ENCODE measurements at places on chromosomes 1 and 21.

DNA sequence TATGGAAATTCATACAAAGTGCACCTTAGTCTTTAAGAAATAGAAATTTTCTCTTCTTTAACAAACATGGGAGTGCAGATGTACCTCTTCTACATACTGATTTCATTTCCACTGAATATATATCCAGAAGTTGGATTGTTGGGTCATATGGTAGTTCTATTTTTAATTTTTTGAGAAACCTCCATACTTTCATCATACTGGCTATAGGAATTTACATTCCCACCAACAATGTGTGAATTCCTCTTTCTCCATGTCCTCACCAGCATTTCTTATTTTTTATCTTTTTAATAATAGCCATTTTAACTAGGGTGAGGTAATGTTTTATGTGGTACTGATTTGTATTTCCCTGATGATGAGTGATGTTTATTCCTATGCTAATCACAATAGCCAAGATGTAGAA is 87.5 kb downstream of the RGS2 start:
- DNase-seq, result no peak

- DNase-seq, result no peak
Observed at GRCh38 chr1:178407655-178408054, 89.1 kb downstream of the CLEC20A start.

GRCh38 chr1:219798283-219799030 is 129.9 kb downstream of the SLC30A10 start:
- DNase-seq, result no peak

GRCh38 chr1:202056644-202057334 is 46.4 kb downstream of the ELF3 start:
- peak; percentile 73 for DNase-seq

- DNase-seq, result peak; percentile 83
Observed at GRCh38 chr1:211133836-211134669, at the start of gene KCNH1. KCNH1 (minus strand) TSS chr1:211134148; CDS start chr1:211133945, 203 bp downstream.

DNA sequence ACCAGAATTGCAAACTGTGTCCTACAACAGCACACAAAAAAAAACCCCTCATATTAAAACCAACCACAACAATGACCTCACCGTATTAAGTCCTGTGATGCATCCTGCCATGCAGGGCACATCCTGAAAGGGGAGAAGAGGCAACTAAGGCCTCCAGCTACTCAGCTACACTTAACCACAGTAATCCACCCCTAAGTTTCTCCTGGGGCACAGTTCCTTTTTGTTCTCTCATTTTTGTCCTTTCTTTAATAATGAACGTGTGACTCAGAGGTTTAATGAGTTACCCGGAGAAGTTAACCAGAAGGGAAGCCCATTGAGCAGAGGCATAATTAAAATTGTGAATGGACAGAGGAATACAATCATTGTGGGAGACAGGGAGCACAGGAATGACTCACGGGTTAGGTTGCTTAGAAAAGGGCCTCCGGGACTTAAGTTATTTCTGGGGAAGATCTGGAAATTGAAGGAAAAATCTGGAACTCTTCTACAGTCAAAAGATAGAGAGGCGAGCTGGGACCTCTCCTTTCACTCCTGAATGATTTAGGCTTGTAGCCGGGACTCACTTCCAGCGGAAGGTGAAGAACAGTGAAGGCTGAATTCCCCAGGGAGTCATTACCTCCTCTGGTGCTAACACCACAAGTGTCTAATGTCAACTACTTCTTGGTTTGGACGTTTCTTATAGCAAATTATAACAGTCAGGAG is 36.9 kb upstream of the HIVEP3 start:
- no peak for DNase-seq

GRCh38 chr21:34737115-34737514 is 68.3 kb downstream of the CLIC6 start:
- no peak for DNase-seq

GRCh38 chr1:181424786-181425403 is 58.4 kb upstream of the CACNA1E start:
- peak; percentile 85 for DNase-seq

GRCh38 chr1:247156787-247157232 is 15.0 kb downstream of the ZNF124 start:
- DNase-seq, result no peak

DNA sequence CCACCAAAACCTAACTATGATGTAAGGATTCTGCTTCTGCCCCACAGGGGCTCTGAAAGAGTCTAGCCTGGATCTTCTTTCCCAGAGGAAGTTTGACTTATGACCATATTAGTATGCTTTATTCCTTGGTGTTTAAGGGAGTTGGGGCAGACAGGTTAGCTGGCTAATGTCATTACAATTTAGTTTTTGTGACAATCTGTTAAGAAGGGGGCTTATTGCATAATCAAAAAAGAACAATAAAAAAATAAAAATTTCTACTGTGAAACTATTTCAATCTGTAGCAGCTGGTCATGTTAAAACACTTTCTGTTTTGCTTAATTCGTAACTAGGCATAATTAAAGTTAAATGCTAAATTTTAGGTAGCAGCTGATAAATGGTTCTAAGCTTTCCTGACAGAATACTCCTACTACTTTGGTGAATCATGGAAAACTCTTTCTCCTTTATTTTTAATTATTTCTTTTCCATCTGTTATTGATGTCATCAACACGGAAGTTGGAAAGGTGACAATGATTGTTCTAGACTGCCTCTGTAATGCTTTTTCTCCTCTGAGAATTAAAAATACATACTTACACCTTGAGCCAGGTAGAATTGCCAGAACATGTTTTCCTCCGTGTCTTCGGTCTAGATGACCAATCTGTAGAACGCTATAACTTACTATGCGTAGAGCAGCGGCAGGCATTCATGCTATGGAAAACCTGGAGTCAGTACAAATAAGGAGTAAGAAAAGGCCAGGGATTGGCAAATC is 18.6 kb downstream of the DYRK3 start:
- no peak for DNase-seq

GRCh38 chr1:44512313-44512885 is 107.3 kb downstream of the RNF220 start:
- DNase-seq, result no peak

DNA sequence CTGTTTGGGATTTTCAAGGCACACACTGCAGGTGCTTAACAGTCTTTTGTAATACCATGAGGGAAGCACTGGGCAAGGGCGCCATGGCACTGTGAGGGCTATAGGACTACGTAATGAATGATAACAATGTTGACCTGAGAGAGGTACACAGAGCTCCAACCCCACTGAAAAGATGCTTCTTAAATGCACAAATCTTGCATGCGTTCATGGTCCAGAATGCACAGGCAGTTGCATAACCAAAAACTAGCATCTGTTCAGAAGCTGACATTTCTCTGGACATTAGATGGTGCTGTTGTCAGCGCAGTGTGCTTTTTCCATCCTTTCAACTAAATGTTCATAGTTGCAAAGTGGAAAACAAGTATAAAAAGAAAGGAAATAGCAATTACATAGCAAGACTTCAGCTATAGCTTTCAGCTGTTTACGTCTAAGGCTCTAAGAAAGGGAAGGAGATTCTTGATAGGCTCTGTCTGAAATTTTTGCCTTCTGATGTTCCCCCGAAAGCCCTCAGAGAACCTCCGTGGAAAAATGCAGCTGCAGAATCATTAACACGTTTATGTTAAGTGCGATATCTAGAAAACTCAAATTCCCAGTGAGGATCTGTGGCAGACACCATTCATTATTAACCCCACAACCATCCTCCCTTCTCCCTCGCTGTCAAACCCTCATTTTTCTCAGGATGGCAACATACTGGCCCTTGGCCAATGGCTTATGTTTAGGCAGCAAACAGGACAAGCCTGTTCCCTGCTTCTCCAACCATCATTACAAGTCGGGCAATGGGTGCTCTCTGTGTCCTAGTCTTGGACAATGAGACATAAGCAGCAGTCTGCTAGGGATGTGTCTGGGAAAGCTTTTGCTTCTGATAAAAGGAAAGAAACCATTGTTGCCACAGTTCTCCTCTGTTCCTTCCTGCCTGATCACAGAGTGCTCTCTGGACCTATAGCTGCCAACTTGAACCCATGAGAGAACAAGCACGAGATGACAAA is 8.2 kb upstream of the TARBP1 start:
- DNase-seq, result peak; percentile 93

- DNase-seq, result no peak
Observed at GRCh38 chr1:116538544-116538943, 32.3 kb downstream of the CD58 start.

GRCh38 chr1:191662746-191663145 is 495.5 kb upstream of the RGS18 start:
- no peak for DNase-seq

DNA sequence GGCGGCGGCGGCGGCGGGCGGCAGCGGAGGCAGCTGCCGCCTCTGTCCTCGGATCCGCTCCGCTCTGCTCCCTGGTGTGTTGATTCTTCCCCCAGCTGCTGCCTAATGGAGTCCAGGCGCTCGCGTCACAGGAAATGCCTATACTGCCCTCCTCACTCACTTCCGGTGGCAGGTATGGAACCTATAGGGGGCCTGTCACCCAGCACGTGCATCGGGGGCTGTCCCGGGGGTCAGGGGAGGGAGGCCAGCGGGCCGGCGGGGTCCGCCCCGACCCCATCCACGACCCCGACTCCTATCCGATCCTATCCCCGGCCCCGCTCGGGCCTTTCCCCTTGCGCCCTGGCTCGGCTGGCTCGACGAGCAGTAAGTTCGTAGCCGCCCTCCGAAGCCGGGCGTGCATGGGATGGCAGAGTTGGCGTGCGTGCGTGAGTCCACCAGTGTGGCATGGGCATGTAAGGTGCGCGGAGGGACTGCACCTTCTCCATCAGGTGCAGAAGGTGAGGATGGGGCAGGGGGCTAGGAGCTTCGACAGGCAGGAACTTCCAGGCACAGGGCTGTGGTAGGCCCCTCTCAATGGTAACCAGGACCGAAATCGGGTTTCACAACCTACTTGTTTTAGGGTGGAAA is at the start of gene WDR26:
TSS of gene WDR26 (minus strand) at position 107 of the 627 bp plus-strand sequence.
- DNase-seq, result peak; percentile 94

DNA sequence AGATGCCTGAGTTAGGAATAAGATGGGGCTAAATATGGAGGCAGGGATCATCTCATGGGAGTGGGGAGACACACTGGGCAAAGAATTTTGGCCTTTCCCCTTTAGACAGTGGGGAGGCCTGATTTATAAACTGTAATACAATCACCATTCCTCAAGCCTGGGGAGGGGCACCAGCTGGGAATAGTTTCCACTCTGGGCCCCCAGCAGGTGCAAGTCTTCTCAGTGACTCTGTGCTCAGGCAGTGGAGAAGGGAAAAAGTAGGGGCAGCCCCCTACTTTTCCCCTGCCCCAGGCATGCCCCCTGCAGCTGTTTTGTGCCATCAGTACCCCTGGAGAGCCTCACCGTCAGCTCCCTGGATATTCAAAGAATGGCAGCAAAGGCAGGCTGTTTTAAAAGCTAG is 19.1 kb downstream of the COA7 start:
- DNase-seq, result no peak

DNA sequence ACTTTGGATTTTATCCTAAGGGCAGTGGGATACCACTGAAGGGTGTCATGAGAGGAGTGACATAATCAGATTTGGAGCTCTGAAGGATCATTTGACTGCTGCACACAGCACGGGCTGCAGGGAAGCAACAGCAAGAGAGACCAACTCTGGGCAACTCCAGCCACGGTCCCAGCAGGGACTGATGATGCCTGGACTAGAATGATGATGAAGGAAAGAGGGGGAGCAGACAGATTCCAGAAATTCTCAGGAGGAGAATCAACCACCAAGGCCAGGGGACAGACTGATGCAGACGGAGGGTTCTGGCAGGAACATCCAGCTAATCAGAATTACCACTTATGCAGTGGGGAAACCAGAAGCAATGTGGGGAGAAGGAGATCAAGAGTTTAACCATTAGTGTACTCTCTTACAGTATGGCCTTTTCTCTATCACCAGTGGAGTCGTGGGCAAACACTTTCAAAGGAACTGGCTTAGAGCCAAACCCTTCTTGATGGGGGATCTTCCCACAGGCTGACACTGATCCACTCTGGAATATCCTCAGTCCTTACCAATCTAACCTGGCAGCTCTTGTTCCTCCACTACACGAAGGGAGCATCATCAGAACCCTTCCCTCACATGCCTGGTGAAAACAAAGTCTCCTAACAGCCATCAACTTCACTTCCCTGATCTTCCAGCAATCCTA is 3.3 kb downstream of the URB1 start:
- no peak for DNase-seq

- no peak for DNase-seq
Observed at GRCh38 chr1:51644020-51644419, 27.1 kb downstream of the OSBPL9 start.

DNA sequence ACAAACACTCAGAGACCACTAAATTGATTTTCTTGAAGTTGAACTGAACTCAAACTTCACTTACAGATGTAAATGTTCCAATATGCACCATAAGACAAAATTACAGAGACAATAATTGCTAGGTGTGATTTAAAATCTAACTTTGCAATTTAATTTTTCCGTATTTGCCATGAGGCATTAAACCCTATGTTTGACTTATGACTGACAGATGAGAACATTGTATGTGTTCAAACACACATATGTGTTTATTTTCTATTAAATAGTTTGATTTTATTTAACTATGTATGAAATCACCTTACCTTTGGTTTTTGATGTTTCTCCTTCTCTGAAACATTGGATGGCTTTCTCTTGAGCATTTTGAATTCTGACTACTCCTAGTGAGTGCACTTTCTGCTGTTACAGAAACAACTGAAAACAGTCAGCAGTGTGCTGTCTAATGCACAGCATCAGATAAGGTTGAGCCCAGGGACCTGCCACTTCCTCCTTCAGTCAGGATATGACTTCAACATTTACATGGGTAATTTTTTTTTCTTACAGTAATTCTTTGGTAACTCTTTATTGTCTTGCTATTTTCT is at the start of gene SAMSN1:
TSS of gene SAMSN1 (minus strand) at position 410 of the 575 bp plus-strand sequence. CDS start at position 356, 54 bp downstream.
- DNase-seq, result no peak

DNA sequence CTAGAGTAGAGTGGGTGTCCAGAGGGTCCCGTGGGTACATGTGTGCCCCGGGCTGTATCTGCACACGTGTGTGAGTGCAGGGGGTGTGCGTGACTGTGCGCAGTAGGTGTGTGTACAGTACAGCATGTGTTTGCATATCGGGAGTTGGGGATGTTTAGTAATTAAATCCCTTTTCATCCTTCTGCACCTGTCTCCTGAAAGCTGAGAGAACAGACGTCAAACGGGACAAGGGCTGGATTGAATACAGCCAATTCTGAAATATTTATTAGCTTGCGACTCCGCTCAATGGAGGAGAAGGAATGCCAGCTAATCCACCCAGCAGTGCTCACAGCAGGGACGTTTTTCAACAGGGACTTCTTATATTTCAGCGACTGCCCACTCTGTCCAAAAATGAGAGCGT is 44.7 kb upstream of the CASZ1 start:
- DNase-seq, result no peak

- no peak for DNase-seq
Observed at GRCh38 chr1:194228427-194228826, 1042.0 kb upstream of the B3GALT2 start.

GRCh38 chr1:8169364-8170058 is 143.4 kb upstream of the ERRFI1 start:
- peak; percentile 25 for DNase-seq

DNA sequence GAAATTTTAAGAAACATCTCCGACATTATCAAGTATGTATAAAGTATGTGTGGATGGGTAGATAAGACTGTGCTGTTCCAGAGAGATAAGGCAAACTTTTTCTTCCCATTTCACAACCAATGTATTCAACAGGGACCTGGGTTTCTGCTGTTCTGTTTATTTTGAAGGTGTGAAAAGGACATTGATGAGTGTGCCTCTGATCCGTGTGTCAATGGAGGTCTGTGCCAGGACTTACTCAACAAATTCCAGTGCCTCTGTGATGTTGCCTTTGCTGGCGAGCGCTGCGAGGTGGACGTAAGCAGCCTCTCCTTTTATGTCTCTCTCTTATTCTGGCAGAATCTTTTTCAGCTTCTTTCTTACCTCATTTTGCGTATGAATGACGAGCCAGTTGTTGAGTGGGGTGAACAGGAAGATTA is 174.0 kb downstream of the CRB1 start:
- DNase-seq, result no peak

All from T47D (cell line).